HS-5 (cell line): ENCODE measurements at places on chromosomes 1 and 21.

DNA sequence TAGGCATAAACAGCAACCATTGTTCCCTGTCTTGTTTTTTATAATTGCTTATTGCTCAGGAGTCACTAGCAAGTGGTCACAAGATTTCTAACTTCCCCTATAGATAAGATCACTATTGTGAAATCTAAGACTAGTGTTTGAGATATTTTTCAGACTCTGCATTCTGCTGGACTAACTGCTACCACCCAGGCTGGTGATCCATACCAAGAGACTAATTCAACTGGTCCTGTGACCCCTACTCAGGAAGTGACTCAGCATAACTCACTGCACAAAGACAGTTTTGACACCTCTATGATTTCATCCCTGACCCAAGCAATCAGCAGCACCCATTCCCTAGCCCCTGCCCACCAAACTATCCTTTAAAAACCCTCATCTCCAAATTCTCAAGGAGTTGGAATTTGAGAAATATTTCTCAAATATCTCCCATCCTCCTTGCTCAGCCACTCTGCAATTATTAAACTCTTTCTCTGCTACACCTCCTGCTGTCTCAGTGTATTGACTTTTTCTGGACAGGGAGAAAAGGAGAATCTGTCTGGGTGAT, 52.7 kb downstream of the TRIM33 start:
- peak; percentile 28 for DNase-seq

GRCh38 chr1:80929868-80930508, 870.7 kb upstream of the ADGRL2 start:
- DNase-seq, result no peak

DNA sequence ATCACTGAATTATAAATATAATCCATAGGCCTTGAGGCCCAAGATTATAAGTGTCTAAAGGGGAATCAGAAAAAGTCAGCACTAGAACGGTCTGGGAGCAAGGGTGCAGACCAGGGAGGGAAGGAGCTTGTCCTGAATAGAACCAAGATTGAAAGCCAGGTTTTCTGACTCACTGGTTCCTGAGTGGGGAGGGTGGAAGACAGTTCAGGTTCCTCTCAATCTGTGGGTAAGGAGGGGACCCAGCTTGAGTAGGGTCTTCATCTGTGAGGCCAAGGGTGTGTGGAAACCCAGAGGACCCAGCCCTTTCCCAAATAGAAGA, 842 bp downstream of the LENEP start:
- no peak for DNase-seq

DNA sequence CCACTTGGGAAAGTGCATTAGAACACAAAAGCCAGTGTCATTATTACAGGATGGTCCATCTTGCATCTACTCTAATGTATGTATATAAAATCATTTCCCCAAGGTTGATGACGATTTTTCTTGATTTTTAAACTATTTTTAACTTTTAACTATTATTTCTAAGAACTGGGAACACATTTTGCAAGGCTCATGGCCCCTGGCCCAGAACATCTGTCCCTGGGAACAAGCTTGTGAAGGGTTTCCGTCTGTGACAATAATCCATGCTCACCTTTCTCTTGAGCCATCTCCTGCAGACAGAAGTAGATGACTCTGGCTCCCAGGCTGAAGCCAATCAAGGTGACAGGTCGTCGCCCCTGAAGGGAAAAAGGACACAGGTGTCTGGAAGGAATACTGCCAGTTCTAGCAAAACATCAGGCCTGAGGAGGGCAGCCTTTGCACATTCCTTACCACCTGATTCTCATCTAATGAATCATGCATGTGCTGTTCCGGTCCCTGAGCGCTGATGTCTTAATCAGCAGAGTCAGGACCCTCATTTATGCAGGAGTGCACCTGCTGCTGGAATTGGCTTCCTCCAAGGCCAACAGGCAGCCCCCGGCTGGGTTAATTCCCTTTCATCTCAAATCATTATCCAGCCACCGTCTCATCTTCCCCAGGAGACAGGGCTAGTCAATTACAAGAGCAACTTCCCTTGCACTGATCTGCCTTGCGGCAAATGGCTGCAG, 62.5 kb downstream of the TMCO4 start:
- DNase-seq, result no peak

- DNase-seq, result no peak
Measured at GRCh38 chr1:54947540-54947939, 32.9 kb upstream of the TMEM61 start.

- no peak for DNase-seq
Measured at GRCh38 chr1:11204396-11205190, 15.4 kb downstream of the ANGPTL7 start.

DNA sequence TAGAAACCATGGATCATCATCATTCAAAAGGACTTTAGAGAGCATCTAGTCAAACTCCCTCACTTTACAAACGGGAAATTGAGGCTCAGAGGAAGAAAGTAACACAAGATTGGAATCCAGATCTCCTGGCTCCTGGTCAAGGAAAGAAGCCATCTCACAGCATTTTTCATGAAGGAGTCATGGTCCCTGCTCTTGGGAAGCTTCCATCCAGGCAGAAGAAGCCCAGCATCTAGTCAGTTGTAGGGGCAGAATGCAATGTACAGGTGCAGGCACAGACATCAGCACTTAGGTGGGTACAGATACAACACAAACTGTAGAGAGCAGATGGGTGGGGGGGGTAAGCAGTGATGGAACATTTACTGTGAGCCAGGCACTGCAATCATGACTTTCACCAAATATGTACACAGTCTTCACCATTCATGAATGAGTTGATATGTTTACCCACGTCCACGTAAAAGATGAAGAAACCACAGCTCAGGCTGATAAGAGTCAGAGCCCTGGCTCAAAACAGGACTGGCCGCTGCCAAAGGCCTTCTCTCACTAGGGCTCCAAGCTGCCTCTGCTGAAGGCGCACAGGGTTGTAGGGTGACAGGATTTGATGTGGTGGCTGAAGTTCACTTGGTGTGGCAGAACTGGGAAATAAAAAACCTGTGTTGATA, 44.0 kb downstream of the OPTC start:
- DNase-seq, result no peak

DNA sequence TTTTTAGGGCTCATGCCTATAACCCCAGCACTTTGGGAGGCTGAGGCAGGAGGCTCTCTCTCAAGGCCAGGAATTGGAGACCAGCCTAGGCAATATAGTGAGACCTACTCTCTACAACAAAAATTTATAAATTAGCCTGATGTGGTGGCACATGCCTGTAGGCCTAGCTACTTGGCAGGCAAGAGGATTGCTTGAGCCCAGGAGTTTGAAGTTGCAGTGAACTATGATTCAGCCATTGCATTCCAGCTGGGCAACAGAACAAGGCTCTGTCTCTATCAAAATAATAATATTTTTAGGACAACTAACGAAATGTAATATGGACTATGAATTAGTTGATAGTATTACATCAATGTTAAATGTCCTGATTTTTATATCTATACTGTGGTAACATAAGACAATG, 68.8 kb upstream of the ARID1A start:
- DNase-seq, result no peak

GRCh38 chr21:16587141-16587581, 857.4 kb downstream of the USP25 start:
- DNase-seq, result no peak

DNA sequence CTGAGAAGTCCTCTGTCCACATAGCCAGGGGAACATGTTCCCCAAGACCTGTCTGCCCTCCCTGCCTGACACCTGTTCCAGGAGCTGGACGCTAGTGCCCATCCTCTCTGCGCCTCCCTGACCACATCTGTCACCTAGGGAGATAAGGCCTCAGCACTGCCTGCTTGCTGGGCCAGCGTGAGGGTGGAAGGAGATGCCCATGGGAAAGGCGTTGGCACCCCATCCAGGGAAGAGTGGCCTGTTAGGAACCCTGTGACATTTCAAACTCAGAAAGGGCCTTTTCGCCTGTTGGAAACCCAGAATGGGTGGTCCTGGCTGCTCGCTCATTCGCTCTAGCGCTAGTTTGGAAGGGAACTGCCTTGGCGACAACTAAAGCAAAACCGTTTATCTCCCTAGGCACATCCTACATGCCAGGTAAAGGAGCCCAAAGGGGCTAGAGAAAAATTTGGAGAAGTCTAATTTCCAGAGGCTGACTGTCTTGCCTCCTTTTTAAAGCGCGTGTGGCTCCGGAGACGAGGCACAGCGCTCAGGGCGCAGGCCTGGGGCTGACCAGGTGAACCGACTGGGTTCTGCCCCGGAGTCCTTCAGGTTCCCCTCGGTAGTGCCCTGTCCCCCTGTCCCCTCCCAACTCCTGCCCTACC, 410 bp downstream of the ACTA1 start:
- DNase-seq, result no peak

DNA sequence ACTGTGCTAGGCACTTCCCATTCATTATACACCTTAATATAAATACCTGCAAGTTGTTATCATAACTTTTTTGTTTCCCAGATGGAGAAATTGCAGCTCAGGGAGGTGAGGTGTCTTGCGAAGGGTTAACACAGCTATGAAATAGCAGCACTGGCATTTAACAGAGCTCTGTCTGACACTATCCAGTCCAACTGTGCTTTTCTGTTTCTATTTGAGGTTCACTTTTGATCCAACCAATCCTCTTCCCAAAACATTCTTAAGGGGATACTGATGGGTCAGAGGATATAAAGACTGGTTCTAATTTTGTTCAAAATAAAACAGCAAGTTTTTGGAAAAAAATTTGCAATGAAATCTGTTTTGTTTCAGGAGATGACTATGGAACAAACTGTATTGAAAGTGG, 46.5 kb upstream of the C8B start:
- DNase-seq, result no peak

GRCh38 chr1:25082216-25082899, 149.9 kb downstream of the SYF2 start:
- no peak for DNase-seq

- DNase-seq, result no peak
Measured at GRCh38 chr1:15261155-15262002, 14.4 kb downstream of the FHAD1 start.

GRCh38 chr1:219587801-219588561, 24.9 kb downstream of the ZC3H11B start:
- DNase-seq, result peak; percentile 33

DNA sequence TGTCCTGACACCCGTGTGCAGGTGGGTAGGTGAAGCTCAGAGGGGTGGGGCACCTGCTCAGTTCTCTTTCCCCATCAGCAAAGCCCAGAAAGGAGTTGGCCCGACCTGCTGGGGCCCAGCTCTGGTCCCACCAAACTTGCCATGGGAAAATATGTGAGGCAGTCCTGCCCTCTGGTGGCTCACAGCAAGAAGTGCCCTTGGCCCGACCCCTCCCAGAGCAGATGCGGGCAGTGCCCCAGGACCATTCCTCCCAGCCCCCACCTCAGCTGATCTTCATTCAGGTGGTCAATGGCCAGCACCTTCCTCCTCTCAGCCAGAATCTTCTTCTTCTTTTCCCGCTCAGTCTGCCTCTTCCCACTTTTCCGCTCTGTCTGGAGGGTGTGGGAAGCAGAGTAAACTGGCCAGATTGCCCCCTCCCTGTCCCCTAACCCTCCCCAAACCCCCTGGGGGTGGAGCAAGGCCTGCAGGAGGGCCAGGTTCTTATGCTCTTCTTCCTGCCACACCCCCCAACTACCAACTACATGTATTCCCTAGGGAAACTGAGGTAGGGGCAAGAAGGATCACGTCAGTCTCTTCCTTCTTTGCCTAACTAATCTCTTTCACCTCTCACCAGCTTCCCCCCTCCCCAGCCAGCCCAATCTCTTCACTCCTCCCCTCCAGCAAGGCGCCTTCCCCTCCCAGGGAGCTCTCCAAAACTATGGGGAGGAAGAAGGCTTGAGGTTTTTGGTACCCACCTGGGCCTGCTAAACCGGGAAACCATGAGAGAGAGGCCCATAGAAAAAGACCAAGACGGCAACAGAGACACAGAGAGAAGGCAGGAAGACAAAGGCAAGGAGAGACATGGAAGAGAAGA, 15.6 kb downstream of the TNNT2 start:
- no peak for DNase-seq

- no peak for DNase-seq
Measured at GRCh38 chr1:62037274-62037673, 157.4 kb upstream of the L1TD1 start.

DNA sequence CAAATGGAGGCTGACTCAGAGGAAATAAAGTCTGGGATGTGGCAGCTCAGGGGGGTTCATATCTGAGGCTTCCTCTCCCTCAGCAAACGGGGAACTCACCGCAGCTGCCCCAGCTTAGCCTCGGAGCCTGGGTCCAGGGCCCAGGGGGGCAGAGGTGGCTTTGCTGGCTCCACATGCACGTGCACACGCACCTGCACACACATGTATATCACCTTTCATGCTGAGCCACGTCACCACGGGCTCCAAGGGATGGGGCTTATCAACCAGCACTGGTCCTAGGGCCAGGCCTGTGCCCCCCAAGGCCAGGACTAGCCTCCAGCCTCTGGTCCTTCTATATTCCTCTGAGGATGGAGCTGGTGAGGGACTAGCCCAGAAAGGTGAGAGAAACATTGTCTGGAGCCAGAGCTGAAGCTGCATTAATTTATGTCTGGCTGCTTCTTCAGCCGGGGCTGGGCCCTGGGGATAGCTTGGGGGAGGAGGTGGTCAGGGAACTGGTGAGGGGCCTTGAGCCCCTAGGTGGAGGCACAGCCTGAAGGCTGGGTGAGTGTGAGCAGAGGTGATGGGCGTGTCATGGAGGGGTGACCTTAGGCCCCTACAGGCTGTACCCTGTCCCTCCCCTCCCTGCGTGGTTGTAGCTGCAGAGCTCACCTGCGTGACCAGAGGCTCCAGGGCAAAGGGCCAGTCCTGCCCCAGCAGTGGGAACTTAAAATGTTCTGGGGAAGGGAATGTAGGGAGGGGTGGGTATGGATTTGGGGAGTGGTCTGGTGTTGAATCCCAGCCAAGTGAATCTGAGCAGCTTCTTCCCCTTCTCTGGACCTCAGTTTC, 520.8 kb downstream of the PTPRU start:
- no peak for DNase-seq

GRCh38 chr1:43666608-43667007, 16.7 kb downstream of the KDM4A start:
- no peak for DNase-seq

DNA sequence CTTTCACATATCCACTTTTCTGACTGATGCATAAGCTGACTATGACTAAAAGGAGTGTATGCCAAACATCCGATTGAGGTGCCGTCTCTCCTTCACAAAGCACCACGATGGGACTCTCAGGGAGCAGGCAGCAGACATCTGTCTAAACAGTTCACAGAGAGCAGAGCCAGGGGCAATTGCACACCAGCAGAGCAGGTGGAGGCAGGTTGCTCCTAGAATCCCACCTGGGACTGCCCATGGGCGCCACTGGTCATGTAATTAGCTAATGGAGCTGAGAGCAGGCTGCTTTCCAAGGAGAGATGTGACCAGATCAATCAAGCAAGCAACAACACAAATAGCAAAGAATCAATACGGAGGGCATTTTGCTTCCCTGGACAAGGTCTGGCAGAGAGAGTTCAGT, 30.5 kb upstream of the COA6 start:
- DNase-seq, result no peak

DNA sequence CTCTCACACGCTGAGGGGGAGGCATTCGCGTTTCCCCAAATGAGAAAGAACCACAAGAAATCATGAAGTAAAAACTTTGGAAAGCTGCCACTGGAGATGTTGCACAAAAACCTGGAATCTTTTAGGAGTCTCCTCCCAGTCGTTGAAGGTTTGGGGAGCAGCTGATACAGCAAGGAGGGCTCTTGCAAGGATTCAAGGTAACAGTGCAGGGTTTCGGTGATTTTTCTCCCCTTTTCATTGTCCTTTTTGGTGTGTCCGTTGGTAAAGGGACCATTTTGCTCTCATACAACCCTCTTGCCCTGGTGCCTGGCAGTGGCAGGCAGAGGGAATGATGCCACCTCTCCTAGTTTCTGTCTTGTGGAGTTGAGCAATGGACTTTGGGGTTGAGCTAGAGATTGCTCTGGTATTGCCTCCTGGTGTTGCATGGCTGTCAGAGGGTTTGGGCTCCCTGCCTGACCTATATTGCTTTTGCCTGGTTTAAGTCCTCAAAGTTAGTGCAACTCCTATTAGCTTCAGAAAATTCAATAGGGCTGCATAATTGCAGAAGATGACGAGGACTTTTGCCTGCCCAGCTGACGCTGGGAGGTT, 872 bp downstream of the BRINP2 start:
- no peak for DNase-seq
